Forelimb muscle (tissue), 1 donor: ENCODE measurements at places on chromosomes 16 and 17. TPM values are rescaled to one million over a fixed set of nuclear protein-coding genes. Genes with fewer than 3 reads are reported as not detected.
A peak's percentile ranks its signal among the peaks of the same experiment; 100 is the strongest.

GRCh38 chr17:50947782-50948543, 81.8 kb upstream of the TOB1 start:
- DNase-seq, result no peak

DNA sequence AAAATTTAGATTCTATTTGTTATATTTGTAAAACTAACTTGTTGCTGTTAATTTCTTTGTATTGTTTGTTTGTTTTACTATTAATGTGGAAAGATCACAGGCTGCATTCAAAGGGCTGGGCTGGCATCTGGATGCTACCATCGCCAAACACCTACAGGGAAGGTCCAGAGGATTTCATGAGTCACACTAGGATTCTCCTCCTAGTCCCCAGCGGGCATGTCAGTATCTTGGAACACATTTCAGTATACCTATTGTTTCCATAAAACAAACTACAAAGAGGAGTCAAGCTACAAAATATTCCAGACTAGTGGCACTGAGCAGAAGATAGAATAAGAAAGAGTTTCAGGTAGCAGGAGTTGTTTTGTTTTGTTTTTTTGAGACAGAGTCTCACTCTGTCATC, 55.3 kb downstream of the NOG start:
- no peak for DNase-seq

DNA sequence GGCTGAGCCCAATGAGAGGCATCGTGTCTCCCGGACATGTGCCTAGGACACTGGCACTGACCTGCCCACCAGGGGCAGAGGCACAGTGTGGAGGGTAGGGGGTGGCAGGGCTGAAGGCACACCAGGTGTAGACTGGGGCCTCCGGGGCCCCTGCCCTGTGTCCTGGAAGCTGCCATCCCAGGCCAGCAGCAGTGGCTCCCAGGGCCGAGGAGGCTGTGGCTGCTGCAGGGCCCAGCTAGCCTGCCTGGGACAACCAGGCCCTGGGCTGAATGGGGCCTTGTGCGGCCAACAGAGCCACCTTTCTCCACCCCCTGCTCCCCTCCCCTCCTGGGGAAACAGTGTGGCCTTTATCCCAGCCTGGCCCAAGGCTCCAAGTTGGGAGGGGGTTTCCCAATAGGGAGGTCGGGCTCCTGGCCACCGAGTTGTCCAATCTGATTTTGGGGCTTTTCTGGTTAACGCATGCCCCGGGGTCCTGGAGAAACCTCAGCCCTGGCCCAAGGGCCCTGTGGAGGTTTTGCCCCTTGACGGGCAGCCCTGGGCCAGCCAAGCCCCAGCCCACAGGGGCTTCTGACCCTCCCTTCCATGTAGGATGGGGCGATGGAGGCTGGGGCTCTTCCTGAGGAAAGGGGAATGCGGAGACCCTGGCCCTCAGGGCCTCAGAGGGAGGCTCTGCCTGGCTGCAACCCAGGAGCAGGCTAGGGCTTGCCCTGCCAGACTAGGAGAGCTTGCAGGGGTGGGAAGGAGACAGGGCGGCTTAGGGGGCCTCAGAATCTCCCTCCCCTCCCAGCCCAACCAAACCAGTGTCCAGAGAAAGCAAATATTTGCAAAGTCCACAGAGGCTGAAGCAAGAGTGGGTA, 4.2 kb downstream of the MTSS2 start:
- DNase-seq, result no peak

DNA sequence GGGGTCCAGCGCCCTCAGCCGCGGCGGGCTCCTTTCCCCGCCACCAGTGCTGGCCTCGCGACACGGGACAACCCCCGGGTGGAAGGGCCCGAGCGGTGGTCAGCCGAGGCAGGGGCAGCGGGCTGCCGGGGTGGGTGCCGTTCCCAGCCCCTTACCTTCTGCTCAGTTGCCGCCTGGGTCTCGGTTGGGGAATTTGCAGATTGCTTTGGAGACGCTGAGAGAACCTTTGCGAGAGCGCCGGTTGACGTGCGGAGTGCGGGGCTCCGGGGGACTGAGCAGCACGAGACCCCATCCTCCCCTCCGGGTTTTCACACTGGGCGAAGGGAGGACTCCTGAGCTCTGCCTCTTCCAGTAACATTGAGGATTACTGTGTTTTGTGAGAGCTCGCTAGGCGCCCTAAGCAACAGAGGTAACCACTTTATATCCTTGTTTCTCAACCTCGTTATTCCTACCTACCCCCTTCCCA, 381 bp downstream of the CTNS start:
- DNase-seq, result no peak

GRCh38 chr16:30658731-30659506, 688 bp downstream of the FBRS start:
- DNase-seq, result peak; percentile 89

GRCh38 chr17:3002538-3003295, 60.7 kb downstream of the OR1D5 start:
- no peak for DNase-seq

DNA sequence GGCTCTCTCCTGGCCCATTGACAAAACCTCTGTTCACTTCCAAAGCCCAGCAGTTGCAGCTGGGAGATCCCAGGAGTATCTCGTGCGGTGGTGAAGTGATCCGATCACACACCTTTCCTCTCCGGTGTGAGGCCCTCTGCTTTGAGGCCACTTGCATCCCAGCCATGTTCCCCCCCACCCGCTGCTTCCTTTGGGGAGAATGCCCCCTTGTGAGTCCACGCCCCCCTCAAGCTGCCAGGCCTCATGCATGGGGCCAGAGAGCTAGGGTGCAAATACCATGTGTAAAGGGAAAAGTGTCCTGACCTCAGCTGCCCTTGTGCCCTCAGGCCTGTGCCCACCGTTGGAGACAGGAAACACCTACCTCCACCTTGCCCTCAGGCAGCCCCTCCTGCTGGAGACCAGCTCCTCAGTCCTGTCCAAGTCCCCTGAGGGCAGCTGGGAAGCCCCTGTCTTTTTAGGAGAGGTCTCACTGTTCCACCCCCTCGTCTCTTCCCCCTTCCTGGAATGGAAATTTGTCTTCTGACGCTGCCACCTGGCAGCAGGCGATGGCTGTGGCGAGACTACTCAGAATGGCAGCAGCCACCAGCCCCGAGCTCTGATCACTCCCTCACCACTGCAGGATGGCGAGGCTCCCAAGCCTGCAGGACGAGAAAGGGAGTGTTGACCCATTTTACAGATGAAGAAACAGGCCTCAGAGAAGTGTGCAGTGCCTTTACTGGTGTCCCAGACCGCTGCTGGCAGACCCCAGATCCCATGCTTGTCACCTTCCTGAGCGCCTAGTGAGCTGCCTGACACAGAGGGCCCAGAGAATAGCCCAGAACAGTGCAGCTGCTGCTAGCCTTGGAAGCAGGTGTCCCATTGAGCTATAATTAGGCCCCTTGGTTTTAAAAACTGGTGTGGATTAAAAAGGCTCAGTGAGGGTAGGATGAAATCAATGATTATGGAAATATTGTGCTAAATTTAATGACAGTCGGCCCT, 120.6 kb upstream of the CACNG5 start:
- DNase-seq, result no peak

- no peak for DNase-seq
These were observed 14.4 kb downstream of the ELAC2 start for GRCh38 chr17:13003454-13003851.

- no peak for DNase-seq
These were observed 351 bp upstream of the GDPD1 start for GRCh38 chr17:59219992-59220327.

GRCh38 chr16:351804-352520, 561 bp downstream of the AXIN1 start:
- no peak for DNase-seq

DNA sequence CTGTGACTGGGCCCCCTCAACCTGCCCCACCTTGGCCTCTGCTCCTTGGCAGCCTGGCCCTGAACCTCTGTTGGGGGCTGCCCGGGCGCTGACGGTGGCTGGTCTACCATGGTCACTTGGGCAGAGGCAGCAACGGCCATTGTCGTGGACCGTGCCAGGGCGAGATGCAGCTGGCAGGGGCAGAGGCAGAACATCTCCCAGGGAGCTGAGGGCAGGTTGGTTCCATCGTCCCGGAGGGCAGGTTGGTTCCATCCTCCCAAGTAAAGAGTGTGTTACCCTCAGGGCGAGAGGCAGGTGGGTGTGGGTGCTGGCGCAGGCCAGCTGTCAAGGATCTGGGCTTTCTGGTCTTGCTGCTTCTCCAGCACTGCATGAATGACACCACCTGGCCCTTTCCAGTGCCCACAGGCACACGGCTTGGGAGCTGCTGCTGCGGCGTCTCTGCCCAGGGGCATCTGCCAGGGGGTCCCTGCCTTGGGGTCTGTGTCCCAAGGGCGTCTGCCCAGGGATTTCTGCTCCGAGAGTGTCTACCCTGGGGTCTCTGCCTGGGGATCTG, 12.0 kb downstream of the ACSF3 start:
- no peak for DNase-seq

The GALR2 gene
- not detected for polyA plus RNA-seq

The CSH2 gene
- polyA plus RNA-seq, result 0.70 TPM

The GAST gene
- polyA plus RNA-seq, result not detected

The ADAM11 gene
- 1.8 TPM for polyA plus RNA-seq

The LRRC45 gene
- polyA plus RNA-seq, result 8.4 TPM

The FSCN2 gene
- polyA plus RNA-seq, result 3.7 TPM

The IL34 gene
- 5.0 TPM for polyA plus RNA-seq

The CYB561 gene
- polyA plus RNA-seq, result 5.9 TPM
